GM12892 (cell line): ENCODE measurements at places on chromosomes 7 and 10.

- no peak for DNase-seq
These were observed 810.2 kb downstream of the PCDH15 start for GRCh38 chr10:53990799-53991238.

- DNase-seq: no peak
These were observed 10.4 kb downstream of the FKBP6 start for GRCh38 chr7:73338321-73338720.

DNA sequence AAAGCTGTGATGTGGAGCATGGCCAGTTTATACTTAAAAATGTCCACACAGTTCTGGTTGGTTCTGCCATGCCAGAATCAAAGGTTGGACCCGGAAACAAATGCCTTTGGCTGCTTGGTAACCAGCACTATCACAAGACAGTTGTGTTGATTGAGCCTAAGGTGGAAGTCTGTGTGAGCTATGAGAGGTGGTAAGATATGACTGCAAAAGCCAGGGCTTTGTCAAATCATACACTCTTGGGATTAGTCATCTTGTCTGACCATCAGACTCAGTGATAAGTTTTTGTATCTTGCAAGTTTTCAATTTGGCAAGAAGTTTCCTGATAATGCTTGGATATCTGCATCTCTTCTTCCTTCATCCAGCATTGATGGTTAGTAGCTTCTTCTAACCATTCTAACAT is 35.5 kb downstream of the GPR141 start:
- DNase-seq: no peak

- DNase-seq: no peak
These were observed 202.0 kb upstream of the DGKB start for GRCh38 chr7:15104411-15105092.

GRCh38 chr10:47269294-47269693 is 30.7 kb upstream of the GDF10 start:
- DNase-seq: no peak

DNA sequence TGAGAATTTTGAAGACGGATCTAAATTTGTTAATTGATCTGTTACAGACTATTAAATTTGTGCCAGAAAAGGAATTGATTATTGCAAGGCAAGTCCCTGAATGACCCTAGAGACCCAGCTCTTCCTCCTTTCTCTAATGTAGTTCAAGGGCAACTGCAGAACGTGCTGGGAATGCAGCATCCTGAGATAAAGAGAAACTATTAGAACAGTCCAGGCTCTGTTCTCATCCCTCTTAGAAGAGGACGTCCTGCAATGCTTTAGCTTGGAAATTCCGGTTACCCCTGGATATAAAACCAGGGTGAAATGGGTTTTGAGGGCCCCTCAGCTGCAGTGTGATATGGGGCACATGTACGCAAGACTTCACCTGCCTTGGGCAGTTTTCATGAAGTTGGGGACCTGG is 67.3 kb downstream of the PTN start:
- no peak for DNase-seq

DNA sequence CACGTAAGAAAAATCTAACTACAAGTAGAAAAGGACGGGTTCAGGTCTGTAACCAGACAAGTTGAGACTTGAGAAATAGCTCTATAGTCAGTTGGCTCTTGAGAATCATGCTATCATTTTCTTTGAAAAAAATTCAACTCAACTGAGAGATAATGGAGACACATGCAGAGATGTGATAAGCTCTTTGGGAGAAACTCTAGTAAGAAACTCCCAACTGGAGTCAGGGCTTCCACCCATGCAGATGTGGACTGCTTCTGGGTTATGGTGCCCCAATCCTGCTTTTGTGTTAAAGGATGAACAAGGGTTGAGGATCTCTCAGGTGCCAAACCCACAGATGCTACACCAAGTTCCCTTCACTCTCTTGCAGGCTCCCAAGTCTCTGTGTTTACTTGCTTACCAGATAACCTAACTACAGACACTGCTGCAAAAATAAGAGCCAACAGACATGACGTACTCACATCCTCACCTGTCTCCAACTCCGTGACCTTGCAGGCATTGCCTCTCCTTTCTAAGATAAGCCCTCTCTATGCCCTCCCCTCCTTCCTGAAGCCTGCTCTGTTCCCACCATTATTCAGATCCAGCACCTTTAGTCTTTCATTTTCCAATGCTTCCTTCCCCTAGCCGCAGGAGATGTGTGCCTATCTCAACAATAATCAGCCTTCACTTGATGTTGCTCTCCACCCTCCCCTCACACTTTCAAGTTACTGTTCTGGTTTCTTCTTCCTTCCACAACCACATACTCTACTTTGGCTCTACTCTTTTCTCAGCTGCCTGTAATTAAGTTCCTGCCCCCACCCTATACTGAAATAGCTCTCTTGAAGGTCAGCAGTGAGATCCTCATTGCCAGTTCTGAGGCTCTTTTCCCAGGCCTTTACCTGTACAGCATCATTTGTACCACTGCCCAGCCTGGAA is 130.0 kb downstream of the ICA1 start:
- no peak for DNase-seq

- DNase-seq: no peak
These were observed 49.0 kb upstream of the STK17A start for GRCh38 chr7:43533801-43534479.

GRCh38 chr10:91150631-91151030 is 69.8 kb upstream of the PCGF5 start:
- no peak for DNase-seq

- no peak for DNase-seq
These were observed 511.1 kb downstream of the GLRX3 start for GRCh38 chr10:130647341-130647740.

DNA sequence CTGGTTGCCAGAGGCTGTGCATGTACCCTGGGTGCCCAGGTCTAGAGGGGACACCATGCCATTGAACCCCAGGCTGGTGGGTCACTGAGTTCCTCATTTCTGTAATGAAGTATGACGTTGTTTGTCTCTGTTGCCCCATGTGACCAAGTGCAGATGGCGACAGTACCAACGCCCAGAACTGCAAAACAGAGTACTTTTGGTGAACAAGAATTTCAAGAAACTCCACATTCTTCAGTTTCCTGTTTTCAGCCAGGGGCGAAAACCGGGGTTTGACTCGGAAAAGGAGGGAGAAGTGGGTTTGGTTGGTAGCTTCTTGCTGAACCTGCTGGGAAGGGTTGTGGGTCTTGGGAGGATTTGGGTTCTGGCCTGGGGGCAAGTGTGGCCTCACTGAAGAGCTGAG is 18.2 kb downstream of the CYP17A1 start:
- no peak for DNase-seq

DNA sequence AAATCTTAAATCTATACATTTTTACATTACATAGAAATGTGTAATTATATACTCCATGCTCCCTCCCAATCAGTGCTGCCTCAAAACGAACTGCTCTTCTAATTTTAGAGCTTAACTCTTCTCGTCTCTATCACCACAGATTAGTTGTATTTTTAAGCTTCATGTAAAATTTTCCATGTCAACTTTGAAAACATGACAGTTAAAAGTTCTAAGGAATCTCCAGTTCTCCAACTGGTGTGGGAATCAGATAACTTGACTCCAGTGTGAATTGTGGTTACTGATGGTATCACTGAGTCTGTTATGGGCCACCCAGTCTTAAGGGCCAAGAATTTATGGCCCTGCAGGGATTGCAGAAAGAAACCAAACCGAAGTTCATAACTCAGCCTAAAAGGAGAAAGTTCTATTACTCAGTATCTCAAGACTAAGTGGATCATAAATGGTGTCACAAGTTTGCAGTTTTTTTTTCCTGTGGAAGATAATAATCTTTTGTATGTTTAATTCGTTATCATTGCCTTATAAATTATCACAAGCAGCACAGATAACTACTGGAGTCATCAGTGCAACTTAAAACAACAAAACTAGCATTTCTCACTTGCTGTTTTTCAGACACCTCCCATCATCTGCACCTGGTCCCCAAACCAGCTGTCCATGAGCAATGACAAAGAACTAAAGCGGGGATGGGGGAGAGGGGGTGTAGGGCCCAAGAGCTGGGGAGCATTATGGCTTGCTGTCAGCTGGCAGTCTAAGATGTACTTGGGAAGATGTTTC is 31.5 kb upstream of the KMT2E start:
- no peak for DNase-seq

DNA sequence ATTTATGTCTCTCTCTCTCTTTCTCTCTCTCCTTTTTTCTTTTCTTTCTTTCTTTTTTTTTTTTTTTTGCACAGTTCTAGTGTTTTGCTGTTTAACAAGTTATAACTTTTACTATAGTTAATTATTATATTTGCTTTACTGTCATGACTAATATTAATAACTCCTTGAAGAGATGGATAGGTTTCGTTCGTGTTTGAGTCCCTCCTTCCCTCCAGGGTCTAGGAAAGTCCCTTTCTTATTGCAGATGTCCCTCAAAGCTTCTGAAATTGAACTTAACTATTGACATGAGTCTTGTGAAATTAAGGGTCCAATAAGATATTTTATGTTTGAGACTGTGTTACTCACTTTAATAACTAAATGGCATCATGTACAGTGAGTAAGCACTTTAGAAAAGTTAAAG is 131.4 kb downstream of the PLXDC2 start:
- no peak for DNase-seq

DNA sequence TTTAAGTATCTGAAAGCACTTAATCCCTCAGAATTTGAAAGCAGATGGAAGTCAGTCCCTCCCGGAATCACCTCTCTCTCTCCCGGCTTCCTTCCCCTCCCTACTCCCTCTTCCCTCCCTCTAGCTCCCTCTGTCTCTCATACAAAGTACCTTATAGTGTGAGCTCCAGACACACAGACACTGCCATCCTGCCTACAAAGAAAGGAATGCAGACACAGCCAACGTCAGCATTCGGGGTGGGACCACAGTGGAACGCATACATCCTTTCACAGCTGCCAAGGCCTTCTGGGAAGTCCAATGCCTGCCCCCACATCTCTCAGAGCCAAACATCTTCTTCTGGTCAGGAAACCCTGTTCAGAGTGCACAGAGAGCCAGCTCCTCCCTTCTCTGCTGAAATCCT is 9.3 kb downstream of the NOD1 start:
- no peak for DNase-seq

GRCh38 chr10:73850211-73850610 is 24.1 kb downstream of the CAMK2G start:
- no peak for DNase-seq

DNA sequence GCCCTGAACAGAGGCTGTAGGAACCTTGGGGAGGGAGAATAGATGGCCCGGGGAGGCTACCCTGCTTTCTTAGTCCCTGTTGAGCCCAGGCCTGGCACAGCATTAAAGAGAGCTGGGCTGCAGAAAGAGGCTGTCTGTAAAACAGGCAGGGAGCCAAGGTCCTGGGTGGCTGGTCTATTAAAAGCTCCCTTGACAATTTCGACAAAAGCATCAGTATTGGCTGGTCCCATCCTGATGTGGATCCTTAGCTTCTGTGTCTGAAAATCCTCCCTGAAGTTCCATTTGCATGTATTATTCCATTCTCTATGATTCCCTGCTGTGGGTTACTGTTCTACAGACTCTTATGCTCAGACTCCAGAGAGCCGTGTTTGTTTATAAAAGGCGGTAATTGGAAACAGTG is 158.5 kb downstream of the GALNT17 start:
- no peak for DNase-seq
